Glutamatergic neuron (in vitro differentiated cells): ENCODE measurements at places on chromosomes 6 and 20. TPM values are rescaled to one million over a fixed set of nuclear protein-coding genes. Genes with fewer than 3 reads are reported as not detected.

CCDC170 gene
- total RNA-seq, result not detected

FAXC gene
- total RNA-seq, result 68.9 TPM

GRCh38 chr20:61297986-61298385, 45.9 kb downstream of the CDH4 start:
- no peak overlapping the region for H3K27ac ChIP-seq
- no peak for DNase-seq
- no peaks in the 10 kb centered on the region for H3K36me3 ChIP-seq

ESR1 gene
- total RNA-seq, result not detected

DNA sequence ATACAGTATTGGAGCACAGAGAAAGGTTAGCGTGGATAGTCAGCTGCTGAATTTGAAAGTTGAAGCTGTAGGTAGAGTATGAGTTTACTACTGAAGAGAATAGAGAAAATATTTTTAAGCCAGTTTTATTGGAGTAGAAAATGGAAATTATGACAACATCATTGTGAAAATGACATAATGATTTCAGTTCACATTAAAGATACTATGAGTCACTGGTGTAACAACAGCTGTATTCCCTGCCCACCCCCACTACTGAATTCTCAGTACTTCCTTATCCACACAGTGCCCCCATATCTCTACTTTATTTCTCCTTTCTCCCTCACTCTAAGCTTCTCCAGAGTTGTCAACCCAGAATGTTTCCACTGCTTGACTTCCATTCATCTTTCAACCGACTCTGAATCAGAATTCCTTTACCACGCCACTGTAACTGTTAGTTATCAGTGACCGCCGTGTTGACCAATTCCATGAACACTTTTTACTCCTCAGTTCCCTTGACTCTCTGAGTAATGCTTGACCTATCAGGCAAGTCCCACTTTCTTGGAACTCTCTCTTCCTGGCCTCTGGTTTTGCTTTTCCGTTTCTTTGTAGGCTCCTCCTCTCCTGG, 139.6 kb downstream of the AIG1 start:
- no peak overlapping the region for H3K4me3 ChIP-seq
- H3K27ac ChIP-seq, result no peak overlapping the region
- H3K27me3 ChIP-seq, result no peaks in the 10 kb centered on the region
- H3K36me3 ChIP-seq, result peaks cover 4% of the 10 kb centered on the region
- peaks cover 5% of the 10 kb centered on the region for H3K4me1 ChIP-seq

CLVS2 gene
- total RNA-seq, result 18.6 TPM

CST11 gene
- total RNA-seq, result not detected

- peaks cover 19% of the 10 kb centered on the region for H3K4me1 ChIP-seq
- H3K4me3 ChIP-seq, result peak overlapping the region; percentile 90
- peak; percentile 67 for DNase-seq
- H3K27ac ChIP-seq, result no peak overlapping the region
- H3K27me3 ChIP-seq, result peaks cover 26% of the 10 kb centered on the region
Observed at GRCh38 chr20:32482442-32483261, 102.5 kb downstream of the NOL4L start.

GRCh38 chr6:101090281-101090680, 209.2 kb upstream of the ASCC3 start:
- no peaks in the 10 kb centered on the region for H3K4me1 ChIP-seq
- no peak overlapping the region for H3K4me3 ChIP-seq
- no peak for DNase-seq
- no peak overlapping the region for H3K27ac ChIP-seq

DNA sequence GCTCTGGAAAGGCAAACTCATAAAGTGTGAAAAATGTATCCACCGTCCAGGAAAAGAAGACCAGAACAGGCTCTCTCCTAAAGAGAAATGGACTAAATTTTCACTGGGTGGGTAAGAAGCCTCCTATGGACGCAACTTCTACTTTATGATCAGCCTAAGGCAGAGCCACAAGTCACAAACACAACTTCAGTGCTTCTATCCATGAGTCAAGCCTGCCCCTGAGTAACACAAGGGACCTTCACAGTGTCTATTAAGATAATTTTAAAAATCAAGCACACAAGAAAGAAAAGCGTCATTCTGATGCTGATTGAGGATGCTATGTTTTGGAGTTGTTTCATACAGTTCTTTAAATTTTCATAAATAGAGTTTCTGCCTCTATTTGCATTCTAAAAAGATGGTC, 601.7 kb upstream of the ARID1B start:
- no peak for DNase-seq
- no peak overlapping the region for H3K27ac ChIP-seq
- no peaks in the 10 kb centered on the region for H3K36me3 ChIP-seq
- no peaks in the 10 kb centered on the region for H3K4me1 ChIP-seq

DNA sequence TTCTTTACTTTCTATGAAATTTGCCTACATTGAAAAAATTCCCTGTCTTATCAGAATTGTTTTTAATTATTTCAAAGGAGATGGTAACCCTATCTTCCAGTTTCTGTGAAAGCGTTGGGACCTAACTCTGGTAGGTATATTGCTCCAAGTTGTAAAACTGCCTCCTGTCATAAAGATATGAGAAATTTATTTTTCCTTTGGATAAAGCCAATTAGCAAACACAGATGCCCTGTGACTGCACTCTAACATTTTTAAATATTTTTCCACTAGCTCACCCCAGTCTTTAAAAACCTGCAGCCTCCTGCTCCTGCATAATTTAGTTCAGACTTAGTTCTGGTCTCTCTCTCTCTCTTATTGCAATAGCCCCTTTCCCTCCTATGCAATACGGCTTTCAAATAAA, 39.0 kb upstream of the CRISP1 start:
- no peak for DNase-seq
- H3K27ac ChIP-seq, result peak overlapping the region; percentile 29
- no peak overlapping the region for H3K4me3 ChIP-seq
- H3K4me1 ChIP-seq, result peaks cover 37% of the 10 kb centered on the region
- peaks cover 5% of the 10 kb centered on the region for H3K27me3 ChIP-seq

GRCh38 chr6:134122775-134123174, 70.4 kb upstream of the SLC2A12 start:
- H3K27me3 ChIP-seq, result peaks cover 3% of the 10 kb centered on the region
- H3K4me3 ChIP-seq, result no peak overlapping the region
- no peaks in the 10 kb centered on the region for H3K36me3 ChIP-seq
- H3K4me1 ChIP-seq, result peaks cover 4% of the 10 kb centered on the region

DNA sequence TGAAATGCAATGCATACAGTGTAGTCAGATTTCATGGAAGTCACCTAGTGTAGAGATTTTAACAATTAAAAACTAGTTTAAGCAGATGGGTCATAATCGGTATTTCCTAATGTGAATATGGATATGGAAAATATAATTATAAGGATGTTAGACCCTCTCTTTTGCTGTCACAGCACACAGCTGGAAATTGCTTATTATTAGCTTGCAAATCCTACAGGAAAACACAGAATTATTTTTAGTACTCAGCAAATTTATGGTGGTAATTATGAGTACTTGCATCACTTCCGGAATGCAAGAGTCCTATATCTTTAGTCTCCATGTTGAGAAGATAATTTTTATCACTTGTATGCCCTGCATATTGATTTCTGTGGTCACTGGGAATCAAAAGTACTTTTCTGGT, 993.6 kb downstream of the KIF16B start:
- no peak for DNase-seq
- H3K4me3 ChIP-seq, result no peak overlapping the region
- peaks cover 2% of the 10 kb centered on the region for H3K4me1 ChIP-seq
- no peaks in the 10 kb centered on the region for H3K27me3 ChIP-seq
- no peak overlapping the region for H3K27ac ChIP-seq
- H3K36me3 ChIP-seq, result no peaks in the 10 kb centered on the region

DNA sequence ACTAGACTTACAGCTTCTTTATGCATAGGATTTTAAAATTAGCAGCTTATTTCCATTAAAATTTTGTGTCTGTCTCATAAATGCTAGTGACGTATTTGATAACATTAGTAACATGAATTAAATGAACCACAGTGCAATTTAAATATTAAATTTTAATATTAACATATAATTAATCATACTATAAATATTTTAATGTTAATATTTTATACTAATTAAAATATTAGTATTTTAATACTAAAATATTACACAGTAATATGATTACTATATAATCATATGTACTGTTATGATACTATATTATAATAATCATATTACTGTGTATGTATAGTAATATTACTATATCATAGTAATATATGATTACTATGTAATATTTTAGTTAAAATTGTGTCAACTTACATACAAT, 73.7 kb downstream of the CHD6 start:
- peaks cover 5% of the 10 kb centered on the region for H3K4me1 ChIP-seq
- no peak overlapping the region for H3K27ac ChIP-seq
- H3K4me3 ChIP-seq, result no peak overlapping the region
- no peaks in the 10 kb centered on the region for H3K27me3 ChIP-seq
- no peak for DNase-seq

KHDC1L gene
- total RNA-seq, result 2.2 TPM

DNA sequence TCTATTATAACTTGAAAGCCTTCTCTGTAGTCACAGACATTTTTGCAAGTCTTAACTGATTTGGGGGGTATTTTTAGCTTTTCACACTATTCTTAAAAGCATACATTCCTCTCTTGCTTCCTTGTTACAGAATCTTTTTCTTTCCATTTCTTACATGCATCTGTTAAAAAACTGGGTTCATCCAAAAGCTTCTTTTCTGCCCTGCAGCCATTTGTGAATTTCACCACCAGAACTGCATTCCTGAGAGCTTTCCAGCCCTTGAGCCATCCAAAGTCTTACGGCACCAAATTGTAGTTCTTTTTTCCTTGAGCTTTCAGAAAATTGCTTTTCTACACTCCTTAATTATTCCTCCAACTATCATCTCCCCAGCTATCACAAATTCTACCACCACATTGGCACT, 19.7 kb upstream of the GSTA4 start:
- DNase-seq, result no peak
- H3K4me1 ChIP-seq, result peaks cover 2% of the 10 kb centered on the region
- H3K27ac ChIP-seq, result no peak overlapping the region
- no peak overlapping the region for H3K4me3 ChIP-seq

THBD gene
- not detected for total RNA-seq

DNA sequence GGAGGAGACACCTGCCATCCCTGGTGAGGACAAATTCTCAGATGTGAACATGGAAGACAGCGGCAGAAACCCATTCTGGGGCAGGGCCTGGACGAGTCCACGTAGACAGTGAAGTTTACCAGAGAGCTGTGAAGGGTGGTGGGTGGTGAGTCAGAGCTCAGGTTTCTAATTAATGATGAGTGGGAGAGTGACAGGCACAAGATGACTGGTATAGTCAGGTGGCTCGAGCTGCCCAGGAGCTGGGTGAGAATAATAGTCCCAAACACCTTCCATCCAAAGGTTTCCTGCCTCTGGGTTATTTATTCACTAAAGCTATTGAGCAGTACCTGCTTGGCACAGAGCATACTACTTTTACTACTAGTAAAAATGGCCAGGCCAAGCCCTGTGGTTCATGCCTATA, 6.0 kb downstream of the TLDC2 start:
- no peak for DNase-seq
- peaks cover 4% of the 10 kb centered on the region for H3K4me1 ChIP-seq
- H3K4me3 ChIP-seq, result no peak overlapping the region
- no peaks in the 10 kb centered on the region for H3K36me3 ChIP-seq

DNA sequence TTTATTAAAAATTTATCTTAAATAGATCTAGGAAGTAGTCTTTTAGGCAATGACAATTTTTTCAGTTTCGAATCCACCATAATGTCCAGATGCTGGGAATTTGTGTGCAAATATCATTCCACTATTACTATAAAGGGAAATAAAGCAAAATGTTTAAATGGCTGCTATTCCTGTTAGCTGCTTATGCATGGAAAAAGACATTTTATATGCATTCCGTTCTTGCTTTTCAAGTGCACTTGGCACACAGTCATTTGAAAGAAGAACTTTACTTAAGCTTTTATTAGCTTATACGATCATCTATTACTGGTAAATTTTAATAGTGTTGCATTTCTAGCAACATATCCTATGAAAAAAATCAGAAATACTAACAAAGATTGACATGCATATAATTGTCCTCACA, 42.0 kb downstream of the PRL start:
- no peak for DNase-seq
- peaks cover 27% of the 10 kb centered on the region for H3K4me1 ChIP-seq
- H3K4me3 ChIP-seq, result no peak overlapping the region
- no peaks in the 10 kb centered on the region for H3K27me3 ChIP-seq

- H3K4me1 ChIP-seq, result no peaks in the 10 kb centered on the region
- H3K4me3 ChIP-seq, result no peak overlapping the region
- no peaks in the 10 kb centered on the region for H3K36me3 ChIP-seq
- H3K27me3 ChIP-seq, result no peaks in the 10 kb centered on the region
- no peak for DNase-seq
Observed at GRCh38 chr6:135791441-135791840, 60.1 kb upstream of the PDE7B start.

BTBD9 gene
- 18.8 TPM for total RNA-seq

DNA sequence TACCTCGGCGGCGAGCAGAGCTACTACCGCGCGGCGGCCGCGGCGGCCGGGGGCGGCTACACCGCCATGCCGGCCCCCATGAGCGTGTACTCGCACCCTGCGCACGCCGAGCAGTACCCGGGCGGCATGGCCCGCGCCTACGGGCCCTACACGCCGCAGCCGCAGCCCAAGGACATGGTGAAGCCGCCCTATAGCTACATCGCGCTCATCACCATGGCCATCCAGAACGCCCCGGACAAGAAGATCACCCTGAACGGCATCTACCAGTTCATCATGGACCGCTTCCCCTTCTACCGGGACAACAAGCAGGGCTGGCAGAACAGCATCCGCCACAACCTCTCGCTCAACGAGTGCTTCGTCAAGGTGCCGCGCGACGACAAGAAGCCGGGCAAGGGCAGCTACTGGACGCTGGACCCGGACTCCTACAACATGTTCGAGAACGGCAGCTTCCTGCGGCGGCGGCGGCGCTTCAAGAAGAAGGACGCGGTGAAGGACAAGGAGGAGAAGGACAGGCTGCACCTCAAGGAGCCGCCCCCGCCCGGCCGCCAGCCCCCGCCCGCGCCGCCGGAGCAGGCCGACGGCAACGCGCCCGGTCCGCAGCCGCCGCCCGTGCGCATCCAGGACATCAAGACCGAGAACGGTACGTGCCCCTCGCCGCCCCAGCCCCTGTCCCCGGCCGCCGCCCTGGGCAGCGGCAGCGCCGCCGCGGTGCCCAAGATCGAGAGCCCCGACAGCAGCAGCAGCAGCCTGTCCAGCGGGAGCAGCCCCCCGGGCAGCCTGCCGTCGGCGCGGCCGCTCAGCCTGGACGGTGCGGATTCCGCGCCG, 994 bp downstream of the FOXC1 start:
- H3K27ac ChIP-seq, result no peak overlapping the region
- peak overlapping the region; percentile 82 for H3K4me3 ChIP-seq
- H3K36me3 ChIP-seq, result no peaks in the 10 kb centered on the region
- peaks cover 27% of the 10 kb centered on the region for H3K27me3 ChIP-seq

GRCh38 chr20:23541330-23541729, 27.0 kb downstream of the CST9L start:
- H3K27ac ChIP-seq, result no peak overlapping the region
- no peak for DNase-seq
- H3K27me3 ChIP-seq, result peaks cover 3% of the 10 kb centered on the region
- H3K4me3 ChIP-seq, result no peak overlapping the region

COL21A1 gene
- 0.69 TPM for total RNA-seq

GRCh38 chr20:21137078-21137477, 11.2 kb downstream of the KIZ start:
- no peaks in the 10 kb centered on the region for H3K27me3 ChIP-seq
- no peaks in the 10 kb centered on the region for H3K36me3 ChIP-seq
- H3K27ac ChIP-seq, result no peak overlapping the region
